ENCODE measurements at places on chromosomes 7 and 10.

- DNase-seq = peak; percentile 66
Measured at GRCh38 chr10:23293145-23293724, 51.4 kb downstream of the C10orf67 start.

- no peak for DNase-seq
Measured at GRCh38 chr10:109976681-109977080, 31.1 kb upstream of the ADD3 start.

- no peak for DNase-seq
Measured at GRCh38 chr10:71623098-71623985, 96.2 kb downstream of the C10orf105 start.

DNA sequence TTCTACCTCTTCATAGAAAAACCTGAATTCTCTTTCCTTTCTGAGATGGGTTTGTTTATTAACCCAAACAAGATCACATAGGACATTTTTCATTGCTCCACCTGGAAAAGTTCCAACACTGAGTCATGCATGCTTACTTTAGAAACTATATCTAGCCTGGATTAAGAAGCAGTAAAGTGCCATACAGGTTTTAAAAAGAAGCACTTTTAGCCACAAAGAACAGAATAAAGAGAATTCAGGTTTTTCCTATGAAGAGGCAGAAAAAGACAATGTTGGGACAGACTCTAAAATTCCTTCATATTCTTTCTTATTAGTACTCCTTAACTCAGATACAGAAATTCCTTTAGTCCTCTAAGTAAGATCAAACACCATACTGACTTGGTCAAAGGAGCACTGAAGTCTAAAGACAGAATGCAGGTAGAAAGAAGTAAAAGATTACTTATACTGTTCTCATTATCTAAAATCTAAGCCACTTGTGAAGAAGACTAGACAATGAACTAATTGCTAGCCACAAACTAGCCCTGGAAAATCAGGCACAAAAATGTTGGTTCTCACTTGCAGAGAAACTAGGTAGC is 241.3 kb downstream of the ANK3 start:
- DNase-seq = no peak

- no peak for DNase-seq
Measured at GRCh38 chr7:139732471-139733167, 45.2 kb downstream of the HIPK2 start.

DNA sequence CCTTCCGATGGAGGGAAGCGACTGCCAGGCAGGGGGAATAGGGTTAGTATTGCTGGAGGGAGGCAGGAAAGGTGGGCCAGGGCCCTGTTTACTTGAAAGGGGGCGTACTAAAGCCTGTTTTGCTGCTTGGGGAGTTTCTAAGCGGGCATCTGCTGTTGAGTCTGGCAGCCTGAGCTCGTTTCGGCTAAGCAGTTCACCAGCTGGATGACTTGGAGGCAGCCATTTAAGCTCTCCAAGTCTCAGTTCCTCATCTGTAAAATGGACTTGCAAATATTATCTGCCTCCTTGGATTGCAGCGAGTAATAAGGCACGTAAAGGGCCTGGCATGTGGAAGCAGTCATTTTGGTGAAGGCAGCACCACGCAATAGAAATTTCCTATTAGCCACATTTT is 44.0 kb downstream of the LDB3 start:
- DNase-seq = no peak

DNA sequence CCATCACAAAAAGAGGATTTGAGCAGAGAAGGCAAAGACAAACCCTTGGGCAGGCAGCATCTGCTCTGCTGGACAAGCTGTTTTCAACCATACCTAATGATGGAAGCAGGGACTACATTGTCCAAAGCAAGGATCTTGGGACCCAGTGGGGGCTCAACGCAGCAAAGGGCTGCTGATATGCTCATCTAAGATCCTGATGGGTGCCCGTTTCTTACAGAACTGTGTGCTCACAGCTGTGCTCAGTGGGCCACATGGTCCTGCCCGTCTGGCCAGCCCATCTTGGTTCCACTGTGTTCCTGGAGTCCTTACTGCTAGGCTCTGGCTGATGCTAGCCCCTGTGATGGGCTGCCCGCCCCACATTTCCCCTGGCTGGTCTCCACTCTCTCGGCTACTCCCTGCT is 36.1 kb downstream of the GPRIN2 start:
- no peak for DNase-seq

GRCh38 chr7:124723012-124723411 is 42.6 kb downstream of the GPR37 start:
- no peak for DNase-seq

DNA sequence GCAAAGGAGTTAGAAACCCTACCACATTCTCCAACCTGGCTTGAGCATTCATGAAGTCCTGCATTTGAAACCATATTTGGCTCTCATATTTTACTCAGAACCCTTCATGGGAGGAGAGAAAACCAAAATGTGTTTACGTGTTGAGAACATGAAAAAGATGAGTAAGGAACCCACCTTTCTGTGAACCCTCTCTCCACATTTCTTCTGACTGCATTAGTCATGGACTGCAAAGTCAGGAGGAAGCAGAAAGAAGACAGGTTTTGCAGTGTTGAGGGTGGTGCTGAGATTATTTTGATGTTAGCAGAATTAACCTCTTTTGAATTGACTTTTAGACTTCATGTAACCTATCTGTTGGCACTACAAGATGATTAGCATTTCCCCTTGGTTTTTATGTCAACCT is 4.9 kb downstream of the IFIT1B start:
- DNase-seq = no peak

- DNase-seq = peak; percentile 30
Measured at GRCh38 chr7:130982160-130982638, 248.2 kb upstream of the KLF14 start.

GRCh38 chr10:18533896-18534295 is 117.5 kb downstream of the NSUN6 start:
- DNase-seq = no peak

GRCh38 chr10:124704428-124705380 is 39.5 kb downstream of the FAM53B start:
- DNase-seq = no peak

- peak; percentile 8 for DNase-seq
Measured at GRCh38 chr7:44377681-44378421, 52.5 kb upstream of the CAMK2B start.
